ENCODE measurements at places on chromosomes 13 and 19.

DNA sequence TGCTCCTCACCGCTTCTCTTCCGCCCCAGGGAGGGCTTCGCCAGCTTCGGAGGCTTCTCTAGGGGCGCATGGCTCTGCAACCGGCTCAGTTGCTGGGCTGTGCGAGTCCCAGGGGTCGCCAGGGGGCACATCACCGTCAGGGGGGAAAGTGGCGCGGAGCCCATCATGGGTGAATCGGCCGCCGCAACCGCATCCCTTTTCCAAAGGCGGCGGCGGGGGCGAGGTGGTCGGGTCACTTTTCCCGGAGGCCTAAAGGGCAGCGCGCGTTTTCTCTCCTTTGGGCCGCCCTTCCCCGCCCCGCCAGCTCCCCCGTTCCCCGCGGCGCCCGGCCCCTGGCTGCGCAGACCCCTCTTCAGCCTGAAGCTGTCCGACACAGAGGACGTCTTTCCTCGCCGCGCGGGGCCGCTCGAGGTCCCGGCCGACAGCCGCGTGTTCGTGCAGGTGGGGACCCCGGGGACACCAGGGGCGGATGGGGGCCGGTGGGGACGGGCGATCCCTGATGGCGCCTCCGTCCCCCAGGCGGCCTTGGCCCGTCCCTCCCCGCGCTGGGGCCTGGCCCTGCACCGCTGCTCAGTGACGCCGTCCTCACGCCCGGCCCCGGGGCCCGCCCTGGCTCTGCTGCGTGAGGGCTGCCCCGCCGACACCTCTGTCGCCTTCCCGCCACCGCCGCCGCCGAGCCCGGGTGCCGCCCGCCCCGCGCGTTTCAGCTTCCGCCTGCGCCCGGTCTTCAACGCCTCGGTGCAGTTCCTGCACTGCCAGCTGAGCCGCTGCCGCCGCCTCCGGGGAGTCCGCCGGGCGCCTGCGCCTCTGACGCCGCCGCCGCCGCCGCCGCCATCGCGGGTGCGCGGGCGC lies 1.7 kb downstream of the TGFBR3L start:
- peak; percentile 51 for DNase-seq

- DNase-seq = peak; percentile 40
Observed at GRCh38 chr13:42592915-42593900, 19.3 kb downstream of the TNFSF11 start.

DNA sequence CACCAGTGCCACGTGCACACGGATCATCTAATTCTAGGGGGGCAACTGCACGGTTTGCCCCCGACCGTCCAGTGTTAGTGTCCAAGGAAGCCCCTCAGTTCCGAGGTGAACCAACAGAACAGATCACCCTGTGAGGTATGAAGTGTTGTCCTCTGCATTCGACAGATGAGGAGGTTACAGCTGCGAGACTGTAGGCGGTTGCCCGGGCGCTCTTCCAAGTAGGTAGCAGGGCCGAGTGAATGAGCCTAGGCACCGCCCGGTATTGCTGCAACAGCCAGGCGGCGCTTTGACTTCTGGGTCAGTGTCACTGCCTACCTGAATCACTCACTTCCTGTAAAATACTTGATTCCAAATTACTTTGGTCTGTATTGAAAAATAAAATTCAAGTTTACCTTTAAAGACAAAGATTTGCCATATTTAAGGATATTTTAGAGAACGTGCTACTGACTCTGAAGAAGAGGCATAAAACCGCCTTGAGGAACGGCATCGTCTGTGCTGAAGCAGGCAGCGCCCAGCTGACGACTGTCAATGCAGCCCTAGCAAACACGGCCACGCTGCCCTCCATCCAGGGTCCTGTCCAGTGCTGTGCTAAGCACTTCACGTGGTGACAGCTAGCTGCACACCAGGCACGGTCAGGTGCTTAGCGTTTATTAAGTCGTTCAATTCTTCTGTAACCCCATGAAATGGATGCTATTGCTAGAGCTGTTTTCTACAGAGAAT lies 19.3 kb upstream of the RASA3 start:
- no peak for DNase-seq

DNA sequence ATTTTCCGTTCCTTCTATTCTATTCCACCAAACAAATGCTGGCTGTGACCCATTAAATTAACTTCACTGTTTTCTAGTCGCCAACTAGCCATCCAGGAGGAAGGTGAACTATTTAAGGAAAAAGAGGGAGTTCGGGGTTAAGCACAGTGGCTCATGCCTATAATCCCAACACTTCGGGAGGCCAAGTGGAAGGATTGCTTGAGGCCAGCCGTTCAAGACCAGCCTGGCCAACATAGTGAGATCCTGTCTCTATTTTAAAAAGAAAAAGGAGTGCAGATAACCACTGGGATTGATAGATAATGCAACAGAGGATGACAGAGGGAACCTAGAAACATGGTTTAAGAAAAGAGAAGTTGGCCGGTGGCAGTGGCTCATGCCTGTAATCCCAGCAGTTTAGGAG lies 44.7 kb downstream of the SPTBN4 start:
- no peak for DNase-seq

- no peak for DNase-seq
Observed at GRCh38 chr13:49343255-49343654, 95.5 kb downstream of the CDADC1 start.

DNA sequence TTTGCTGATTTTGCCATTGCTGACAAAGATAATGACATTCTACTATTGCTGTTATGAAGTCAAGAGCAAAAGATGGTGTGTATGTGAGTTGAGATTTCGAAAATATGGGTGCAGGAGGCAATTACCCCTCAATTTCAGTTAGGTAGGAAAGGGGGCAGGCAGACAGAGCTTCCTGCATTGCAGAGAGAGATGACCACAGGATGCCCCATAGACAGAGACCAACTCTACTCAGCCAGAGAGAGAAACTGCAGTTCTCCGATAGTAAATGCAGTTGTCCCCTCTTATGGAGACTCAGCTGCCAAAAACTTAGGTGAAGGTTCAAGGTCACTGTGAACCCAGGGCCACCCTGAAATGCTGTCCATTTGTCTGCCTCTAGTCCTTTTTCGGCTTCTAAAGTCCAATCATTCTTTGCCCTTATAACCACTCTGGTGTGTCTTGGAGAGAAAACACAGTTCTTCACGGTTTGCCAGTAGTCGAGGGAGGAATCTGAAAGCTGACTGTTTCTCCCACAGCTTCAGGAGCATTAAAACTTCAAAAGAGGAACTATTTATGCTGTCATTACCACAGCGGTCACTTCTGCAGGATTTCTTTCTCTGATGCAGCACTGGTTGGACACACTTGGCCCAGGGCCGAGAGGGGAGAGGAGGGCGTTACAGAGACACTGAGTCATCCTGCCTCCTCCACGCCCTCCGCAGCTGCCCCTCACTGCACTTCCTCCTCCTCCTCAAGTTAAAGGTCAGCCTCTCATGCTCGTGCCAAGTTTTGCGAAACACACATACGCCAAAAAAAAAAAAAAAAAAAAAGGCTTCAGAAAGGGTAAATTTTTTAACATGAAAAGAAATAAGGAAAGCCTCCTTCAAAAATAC lies 264.3 kb downstream of the FOXO1 start:
- DNase-seq = no peak

DNA sequence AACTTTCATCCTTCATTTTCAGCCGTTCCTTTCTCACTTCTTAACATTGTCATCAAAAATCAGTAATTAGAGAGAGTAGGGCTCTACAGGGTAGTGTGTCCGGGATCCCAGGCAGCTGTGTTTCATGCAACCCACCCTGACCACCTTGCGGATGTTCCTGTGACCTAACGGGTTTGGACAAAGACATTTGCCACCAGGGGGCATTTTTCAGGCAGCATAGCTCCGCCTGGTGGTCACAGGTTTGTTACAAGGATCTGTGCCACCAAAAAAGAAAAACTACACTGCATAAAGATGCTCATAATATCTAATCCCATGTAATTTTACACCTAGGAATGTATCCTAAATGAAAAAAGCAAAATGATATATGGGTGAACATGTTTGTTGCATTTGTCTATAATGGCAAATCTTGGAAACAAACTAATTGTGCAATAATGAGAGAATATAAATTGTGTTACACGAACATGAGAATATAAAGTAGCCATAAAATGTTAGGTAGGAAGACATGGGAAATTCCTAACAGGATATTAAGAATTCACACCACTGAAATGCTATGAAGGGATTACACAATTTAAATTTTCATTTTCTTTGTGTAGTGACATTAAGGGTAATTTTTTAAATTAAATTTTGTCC lies 123.0 kb downstream of the SLC7A1 start:
- DNase-seq = peak; percentile 79

GRCh38 chr19:4745986-4746385 lies 22.3 kb upstream of the DPP9 start:
- no peak for DNase-seq

- DNase-seq = peak; percentile 79
Observed at GRCh38 chr19:1725100-1726064, 27.9 kb upstream of the ONECUT3 start.

GRCh38 chr13:73633817-73634460 lies 500.3 kb downstream of the KLF12 start:
- no peak for DNase-seq

GRCh38 chr19:15962319-15962718 lies 13.5 kb downstream of the OR10H4 start:
- no peak for DNase-seq

DNA sequence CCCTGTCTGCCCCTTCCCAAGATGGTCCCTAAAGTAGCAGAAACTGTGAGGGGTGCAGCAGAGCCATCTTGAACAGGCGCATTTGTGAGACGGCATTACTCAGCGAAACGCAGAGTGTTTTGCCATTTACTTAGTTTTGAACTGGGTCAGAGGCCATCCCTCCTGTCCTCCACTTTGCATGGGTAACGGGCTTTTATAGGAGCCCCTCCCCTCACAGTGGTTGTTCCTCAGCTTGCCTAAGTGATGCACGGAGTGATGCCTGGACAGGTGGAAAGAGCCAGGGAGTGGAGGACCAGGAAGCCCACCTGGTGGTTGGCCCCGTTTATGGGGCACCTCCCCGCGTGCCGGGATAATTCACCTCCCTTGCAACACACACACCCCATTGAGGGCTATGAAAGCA lies 68.0 kb upstream of the C1QTNF9 start:
- DNase-seq = no peak

DNA sequence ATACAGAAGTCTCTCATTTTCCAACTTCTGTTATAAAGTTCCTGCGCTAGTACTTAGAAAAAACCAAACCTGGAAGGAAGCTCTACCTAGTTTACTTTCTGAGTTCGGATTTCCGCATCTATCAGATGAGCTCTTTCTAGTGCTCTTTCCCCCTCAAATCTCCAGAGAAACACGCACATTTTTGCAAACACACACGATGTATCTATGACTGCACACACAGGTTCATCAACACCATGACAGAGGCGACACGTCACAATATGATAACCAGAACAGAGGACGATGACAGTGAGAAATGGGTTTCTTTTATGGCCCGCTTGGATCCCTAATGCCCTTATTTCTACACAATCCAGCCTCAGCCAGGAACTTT lies 629 bp upstream of the LRRC63 start:
- DNase-seq = no peak

DNA sequence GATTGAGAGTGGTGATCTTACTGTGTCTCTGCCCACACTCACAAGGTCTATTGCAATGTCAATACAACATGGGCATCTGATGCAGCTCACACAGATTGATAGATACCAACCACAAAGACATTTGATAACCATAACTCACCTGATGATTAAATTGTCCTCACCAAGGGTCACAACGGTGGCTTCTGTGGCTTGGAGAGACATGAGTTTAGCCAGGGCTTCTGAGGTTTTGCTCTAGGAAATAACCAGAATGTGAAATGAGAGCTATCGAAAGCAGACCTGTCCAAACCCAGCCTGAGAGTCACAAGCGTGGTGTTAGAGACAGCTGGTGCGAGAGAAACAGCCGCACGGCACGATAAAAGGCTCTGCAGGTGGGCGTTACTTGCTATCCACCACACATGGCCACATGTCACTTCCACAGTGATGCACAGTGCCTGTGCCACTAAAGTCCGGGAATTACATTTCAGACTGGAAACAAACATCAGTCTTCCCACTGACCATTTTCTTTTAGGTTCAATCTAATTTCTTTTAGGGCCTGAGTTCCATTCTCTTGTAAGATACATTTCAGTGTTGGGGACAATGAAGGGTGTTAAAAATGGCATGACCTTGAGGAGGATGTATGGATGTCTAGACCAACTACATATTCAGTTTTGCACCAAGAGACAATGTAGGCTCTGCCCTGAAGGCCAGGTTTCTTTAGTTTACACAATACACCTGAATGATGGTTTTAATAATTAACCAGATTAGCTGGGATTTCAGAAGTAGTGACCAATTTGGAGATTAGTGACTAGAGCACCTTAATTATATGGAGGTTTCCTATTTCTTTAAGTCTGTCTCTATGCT lies 53.7 kb downstream of the ATP7B start:
- DNase-seq = no peak

GRCh38 chr19:5558101-5558621 lies 9.6 kb downstream of the TINCR start:
- DNase-seq = no peak

- DNase-seq = no peak
Observed at GRCh38 chr19:384799-385169, 24.2 kb downstream of the C2CD4C start.

GRCh38 chr13:98813993-98814392 lies 61.5 kb upstream of the SLC15A1 start:
- DNase-seq = no peak

DNA sequence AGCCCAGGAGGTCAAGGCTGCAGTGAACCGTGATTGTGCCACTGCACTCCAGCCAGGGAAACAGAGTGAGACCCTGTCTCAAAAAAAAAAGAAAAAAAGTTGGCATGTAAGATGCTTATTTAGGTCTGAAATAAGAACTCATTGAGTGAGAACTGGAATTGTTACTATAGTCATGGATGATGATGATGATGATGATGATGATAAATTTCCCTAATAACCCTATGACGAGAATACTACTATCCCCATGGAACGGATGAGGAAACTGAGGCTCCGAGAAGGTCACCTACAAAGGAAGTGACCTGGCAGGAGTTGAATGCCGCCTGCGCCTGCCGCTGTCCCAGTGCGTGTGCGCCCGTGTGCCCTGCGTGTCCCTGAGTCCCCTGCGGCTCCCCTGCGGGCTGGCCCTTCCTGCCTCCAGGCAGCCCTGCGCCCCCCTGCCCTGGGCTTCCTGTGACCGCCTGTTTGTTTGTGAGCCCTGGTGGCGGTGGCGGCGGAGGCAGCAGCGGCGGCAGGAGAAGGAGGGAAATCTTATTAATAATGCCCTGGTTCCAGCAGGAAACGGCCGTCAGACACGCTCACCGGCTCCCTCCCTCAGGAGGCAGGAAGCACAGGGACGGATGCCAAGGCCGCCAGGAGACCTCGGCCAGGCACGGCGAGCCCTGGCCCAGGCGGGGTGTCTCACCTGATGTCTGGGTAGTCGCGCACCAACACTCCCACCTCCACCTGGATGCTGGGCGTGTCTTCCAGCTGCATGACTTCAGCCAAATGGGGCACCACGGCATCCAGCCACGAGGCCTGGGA lies 29.6 kb downstream of the EXOC3L2 start:
- DNase-seq = peak; percentile 5

- DNase-seq = no peak
Observed at GRCh38 chr13:99782669-99783068, 188.9 kb downstream of the ZIC5 start.

DNA sequence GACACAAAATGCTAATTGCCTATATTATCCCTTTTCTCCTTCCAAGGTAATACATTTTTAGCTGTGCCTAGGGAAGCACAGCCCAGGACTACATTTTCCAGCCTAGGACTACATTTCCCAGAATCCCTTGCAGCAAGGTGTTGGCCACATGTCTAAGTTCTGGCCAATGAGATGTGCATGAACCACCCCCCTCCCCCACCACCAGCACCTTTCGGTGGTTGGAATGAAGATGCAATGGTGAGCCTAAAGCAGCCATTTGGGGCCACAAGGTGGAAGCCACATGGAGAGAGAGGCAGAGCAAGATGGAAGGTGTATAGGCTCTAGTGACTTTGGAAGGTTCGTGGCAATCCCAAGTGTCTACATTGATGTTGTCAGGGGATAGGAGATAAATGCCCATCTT lies 16.2 kb downstream of the UNC13A start:
- no peak for DNase-seq

- DNase-seq = peak; percentile 52
Observed at GRCh38 chr19:42023121-42023942, 29.3 kb upstream of the ATP1A3 start.
